Muscle of arm (tissue), 14 donors: ENCODE measurements at places on chromosomes 5 and 9.

DNA sequence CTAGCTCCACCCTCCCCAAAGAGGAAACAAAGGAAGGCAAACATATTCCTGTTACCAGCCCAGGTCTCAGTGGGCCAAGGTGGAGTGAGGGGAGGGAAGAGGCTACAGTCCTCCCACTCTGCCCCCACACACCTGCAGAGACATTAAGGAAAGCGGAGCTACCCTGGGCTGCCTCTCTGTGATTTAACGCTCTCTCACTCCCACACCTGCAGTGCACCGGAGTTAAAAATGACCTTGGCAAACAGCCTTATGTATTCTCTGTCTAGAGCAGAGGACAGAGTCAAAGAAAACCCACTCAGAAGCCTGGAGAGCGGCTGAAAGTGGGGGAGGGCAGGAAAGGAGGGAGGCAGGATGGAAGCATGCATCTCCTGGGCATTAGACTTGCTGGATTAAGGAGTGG is 32.7 kb downstream of the KCNIP1 start:
- DNase-seq: no peak

- no peak for DNase-seq
Measured at GRCh38 chr9:106653213-106653612, 209.8 kb upstream of the ZNF462 start.

DNA sequence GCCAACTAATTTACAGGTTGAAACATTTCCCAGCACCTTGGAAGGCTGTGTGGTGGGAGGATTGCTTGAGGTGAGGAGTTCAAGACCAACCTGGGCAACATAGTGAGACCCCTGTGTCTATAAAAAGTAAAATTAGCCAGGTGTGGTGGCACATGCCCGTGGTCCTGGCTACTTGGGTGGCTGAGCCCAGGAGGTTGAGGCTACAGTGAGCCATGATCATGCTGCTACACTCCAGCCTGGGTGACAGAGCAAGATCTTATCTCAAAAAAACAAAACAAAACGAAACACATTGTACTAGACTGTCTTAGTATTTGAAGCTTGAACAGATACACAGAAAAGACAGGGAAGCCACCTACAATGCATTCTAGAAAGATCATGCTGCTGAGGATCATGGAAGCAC is 2.8 kb upstream of the HSDL2 start:
- no peak for DNase-seq

DNA sequence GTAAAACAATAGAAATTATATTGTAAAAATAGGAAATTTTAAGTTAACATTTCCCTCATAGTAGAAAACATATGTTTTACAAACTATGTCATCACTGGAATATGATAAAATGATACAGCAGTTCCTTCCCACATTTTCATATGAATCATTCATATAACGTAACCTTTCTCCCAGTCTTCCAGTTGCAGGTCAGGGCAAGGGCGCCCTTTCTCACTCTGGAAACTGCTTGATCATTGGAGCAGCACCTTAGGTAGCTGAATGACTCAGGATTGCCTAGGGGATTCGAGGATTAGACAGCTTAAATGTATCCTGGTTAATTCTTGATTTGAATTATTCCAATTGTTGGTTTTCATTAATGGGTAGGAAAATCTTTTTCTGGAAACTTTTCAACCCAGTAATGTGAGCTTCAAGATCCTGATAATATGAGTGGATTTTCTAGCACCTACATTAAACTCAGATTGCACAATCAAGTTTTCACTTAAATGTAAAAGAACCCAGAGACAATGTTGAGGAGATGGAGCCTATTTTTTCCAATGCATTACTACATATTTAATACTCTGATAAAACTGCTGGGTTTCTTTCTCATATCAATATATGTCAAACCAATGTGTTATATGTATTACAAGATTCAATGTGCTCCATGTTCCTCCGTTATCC is 32.6 kb upstream of the ANXA1 start:
- DNase-seq: no peak

- no peak for DNase-seq
Measured at GRCh38 chr5:133510634-133511262, 101.6 kb downstream of the FSTL4 start.

DNA sequence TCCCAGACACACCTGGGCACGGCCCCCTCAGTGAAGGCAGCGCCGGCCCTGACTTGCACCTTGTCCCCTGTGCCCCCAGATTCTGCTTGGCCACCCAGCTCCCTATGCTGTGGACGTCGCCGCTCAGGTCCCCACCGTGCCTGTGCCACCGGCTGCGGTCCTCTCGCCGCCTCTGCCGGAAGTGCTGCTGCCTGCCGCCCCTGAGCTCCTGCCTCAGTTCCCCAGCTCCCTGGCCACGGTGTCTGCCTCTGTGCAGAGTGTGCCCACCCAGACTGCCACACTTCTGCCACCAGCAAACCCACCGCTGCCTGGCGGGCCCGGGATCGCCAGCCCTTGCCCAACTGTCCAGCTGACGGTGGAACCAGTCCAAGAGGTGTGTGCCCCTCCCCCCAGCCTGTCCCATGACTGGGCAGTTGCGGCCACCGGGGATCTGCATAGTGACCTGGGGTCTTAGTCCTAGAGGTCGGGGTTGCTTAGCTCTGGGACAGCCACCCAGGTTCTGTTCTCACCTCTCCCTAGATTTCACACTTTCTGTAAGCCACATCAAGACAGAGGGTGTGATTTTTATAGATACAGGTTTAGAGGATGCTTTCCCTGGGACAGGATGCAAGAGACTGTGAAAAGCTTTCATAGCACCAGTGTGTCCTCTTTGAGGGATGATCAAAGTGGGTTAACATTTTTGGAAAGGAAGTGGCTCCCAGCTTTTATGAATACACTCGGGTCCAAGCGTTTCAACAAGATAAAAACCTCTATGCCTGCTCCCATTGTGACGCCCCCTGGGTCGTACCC is 78.0 kb downstream of the WNK2 start:
- DNase-seq: no peak

- no peak for DNase-seq
Measured at GRCh38 chr5:30505014-30505886, 688.2 kb upstream of the CDH6 start.
